NAMALWA (cell line): ENCODE measurements at places on chromosomes 5 and 9.

DNA sequence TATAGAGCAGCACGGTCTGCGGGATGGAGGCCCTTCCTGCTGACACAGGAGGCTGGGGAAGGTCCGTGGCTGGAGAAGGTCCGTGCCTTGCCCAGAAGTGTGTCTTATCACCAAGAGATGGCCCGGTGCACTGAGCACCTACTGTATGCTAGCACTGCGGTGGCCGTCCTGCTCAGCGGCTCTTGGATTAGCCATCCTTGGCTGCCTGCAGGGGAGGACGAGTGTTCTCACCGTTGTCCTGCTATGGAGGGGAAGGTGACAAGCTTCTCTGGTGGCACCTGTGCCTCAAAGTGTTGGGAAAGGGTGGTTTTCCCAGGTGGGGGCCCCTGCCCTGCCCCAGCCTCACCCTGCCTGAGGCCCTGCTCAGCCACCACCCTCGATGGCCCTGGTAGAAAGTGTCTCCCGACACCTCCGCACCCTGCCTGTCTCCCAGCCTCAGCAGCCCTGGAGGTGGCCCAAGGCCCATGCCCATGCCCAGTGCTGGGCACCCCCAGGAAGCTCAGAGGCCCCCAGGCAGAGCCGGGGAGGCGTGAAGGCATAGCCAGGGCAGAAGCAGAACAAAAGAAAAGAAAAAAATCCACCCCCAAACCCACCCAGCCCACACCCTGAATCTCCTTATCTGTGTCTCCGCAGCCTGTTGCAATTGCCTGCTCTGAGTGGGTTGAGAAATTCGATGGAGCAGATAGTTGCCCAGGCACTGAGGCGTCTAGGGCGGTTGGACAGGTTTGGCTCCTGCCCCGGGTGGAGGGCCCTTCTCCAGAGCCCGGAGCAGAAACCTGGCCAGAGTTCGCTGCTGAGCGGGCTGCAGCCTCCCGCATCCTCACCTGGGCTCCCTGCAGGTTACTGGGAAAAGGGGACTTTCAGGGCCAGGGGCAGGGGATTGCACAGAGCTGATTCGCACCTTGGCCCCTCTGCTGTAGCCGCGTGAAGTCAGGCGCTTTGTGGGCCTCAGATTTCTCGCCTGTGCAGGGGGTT lies 30.5 kb downstream of the RXRA start:
- no peak for DNase-seq

DNA sequence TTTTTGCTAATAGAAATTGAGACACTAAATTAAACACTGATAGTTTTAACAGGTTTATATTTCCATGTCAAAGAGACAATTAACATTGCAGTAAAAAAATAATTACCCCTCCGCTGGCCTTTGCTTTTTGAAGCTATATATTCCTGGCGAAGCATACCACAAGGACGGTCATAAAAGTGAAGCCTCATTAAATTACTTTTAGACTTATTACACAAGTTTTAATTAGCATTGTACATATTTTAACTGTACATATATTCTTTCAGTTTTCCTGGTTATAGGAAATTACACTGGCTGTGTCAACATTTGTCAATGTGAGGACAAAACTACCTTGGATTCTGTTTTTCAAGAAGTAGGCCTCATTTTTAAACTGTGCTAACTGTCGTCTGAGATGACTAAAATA lies 1.2 kb downstream of the CDKN2A start:
- peak; percentile 26 for DNase-seq

DNA sequence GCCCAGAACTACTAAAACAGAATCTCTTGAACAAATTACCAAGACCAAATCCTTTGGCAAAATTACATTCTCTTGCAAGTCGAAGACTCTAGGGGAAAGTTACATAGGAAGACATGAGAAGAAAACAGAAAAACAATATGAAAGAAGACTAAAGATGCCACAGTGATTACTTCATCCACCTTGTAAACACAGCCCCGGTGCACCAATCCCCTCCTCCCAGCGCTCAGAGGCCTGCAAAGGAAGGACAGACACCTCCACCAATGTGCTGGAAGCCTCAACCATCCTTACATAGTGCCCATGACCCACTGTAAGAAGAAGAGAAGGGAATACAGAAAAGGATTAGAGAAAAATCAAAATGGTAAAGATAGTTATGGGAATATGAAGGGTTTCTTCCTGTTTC lies 218.5 kb downstream of the SPOCK1 start:
- DNase-seq, result no peak

DNA sequence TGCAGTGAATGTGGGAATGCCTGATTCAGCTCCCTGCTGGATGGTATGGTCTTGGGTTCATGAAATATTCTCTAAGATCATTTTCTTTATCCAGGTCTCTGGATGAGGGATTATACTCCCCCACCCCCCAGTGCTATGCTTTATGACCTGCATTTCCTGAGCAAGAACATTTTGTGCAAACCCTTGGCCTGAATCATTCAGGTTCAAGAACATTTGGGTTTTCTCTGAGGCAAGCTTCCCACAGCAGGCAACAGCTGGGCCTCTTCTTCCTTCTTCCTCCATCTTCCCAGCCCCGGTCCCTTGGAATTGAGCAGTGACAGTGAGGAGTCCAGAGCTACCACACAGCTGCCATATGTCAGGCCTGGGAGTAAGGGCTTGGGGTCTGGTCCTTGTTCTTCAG lies 58.6 kb upstream of the TNFSF15 start:
- no peak for DNase-seq
